Urinary bladder (tissue), 4 donors: ENCODE measurements at places on chromosomes 3 and 15. TPM values are rescaled to one million over a fixed set of nuclear protein-coding genes. Genes with fewer than 3 reads are reported as not detected.

DNA sequence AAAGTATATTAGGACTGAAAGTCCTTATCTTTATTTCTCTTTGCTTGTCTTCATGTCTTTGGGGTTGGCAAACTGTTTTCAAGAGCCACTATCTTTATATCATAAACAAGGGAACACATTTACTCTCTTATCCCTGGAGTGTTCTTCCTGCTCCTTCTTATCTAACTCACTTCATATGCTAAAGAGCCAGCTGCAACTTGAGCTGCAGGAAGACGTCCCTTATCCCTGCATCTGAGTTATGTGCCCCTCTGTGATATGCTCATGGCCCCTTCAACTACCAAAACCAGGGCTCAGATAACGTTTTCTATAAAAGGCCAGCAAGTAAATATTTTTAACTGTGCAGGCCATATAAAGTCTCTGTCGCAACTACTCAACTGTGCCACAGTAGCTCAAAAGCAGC, 137.0 kb upstream of the CRBN start:
- DNase-seq, result no peak

GRCh38 chr3:73683706-73684105, 59.0 kb upstream of the PDZRN3 start:
- DNase-seq, result no peak

- DNase-seq, result no peak
Measured at GRCh38 chr3:44555723-44556122, 730 bp downstream of the ZKSCAN7 start.

- DNase-seq, result no peak
Measured at GRCh38 chr3:112253301-112253971, 40.6 kb downstream of the SLC9C1 start.

DNA sequence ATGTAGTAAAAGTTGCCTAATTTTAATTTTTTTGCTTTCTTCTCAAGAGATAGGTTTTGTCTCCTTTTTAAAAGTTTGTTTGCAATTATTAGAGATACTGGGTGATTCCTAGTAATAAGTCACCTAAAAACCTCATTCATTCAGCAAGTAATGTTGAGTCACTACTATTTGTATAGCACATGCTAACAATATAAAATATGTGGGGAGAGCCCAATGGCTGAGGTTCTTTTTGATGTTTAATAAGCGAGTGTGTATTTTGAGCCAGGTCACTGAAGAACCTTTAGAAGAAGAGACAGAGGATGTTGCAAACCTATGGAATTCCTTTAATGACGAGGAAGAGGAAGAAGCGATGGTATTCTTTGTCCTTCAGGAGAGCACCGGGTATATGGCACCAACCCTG, 123.7 kb upstream of the CHRM5 start:
- no peak for DNase-seq

- no peak for DNase-seq
Measured at GRCh38 chr3:123292321-123293310, 90.9 kb downstream of the SEC22A start.

GRCh38 chr3:57421336-57421735, 122.8 kb downstream of the DNAH12 start:
- DNase-seq, result no peak

DNA sequence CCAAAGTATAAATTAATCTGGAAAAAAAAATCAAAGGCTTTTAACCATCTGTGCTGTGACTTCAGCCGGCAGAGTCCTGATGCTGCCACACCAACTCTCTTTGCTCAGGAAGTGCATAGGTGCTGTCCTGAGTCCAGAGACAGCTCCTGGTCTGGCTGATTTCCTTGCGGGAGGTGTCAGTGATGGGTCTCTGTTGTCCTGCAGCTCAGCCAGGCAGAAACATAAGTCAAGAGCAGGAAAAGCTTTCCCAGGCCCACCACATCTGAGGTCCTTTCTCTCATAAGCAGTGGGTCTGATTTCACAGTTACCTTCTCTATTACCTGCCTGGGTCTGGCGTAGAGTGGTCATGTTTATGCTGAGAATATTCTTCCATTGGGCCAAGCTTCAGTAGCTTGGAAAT, 19.4 kb downstream of the CHST2 start:
- DNase-seq, result no peak

DNA sequence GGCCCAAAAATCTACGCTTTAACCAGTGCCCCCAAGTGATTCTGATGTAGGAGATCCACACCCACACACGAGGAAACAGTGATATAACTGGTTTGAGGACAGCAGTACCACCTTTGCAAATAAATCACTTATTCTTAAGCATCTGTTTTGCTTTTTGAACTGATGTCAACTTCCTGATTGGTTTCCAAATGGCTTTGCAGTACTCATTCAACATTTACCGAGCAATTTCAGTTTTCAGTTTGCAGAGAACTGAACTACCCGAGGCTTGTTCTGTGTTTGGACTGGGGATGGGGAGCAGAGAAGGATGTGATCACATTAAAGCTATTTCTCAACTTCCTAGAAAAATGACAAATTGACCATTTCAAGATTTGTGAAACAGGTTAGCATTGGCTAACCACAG, 1.1 kb upstream of the GYG1 start:
- DNase-seq, result no peak

GRCh38 chr3:42118762-42119361, 27.7 kb downstream of the TRAK1 start:
- DNase-seq, result no peak

GRCh38 chr3:100533176-100533575, 40.8 kb downstream of the TMEM45A start:
- no peak for DNase-seq

- no peak for DNase-seq
Measured at GRCh38 chr15:50810128-50810527, 44.6 kb upstream of the SPPL2A start.

DNA sequence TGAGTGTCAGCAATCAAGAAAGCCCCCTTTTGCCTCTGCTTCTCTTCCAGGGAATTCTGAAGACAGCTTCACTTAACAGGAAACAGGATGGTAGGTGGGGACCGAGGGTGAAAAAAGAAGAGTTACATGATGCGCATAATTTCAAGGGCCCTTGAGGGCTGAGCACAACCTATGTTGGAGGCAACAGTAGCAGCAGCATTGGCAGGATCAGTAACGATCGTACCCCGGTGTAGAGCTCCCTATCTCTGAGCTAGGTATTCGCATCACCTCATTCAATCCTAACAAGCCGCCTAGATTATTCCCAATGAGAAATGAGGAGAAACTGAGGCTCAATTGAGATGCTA, 432 bp upstream of the RAD54L2 start:
- DNase-seq, result no peak

DNA sequence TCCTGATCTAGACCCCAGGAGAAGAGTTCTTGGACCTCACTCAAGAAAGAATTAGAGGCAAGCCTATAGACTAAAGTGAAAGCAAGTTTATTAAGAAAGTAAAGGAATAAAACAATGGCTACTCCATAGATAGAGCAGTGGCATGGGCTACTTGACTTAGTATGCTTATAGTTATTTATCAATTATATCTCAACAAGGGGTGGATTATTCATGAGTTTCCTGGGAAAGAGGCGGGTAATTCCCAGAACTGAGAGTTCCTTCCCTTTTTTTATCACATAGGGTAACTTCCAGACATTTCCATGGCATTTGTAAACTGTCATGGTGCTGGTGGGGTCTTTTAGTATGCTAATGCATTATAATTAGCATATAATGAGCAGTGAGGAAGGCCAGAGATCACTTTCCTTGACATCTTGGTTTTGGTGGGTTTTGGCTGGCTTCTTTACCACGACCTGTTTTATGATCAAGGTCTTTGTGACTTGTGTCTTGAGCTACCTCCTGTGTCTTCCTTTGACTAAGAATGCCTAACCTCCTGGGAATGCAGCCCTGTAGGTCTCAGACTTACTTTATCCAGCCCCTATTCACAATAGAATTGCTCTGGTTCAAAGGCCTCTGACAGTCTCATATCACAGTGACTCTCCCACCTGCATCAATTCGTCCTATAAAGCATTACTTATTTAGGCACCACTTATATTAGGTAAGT, 35.3 kb upstream of the PLSCR2 start:
- DNase-seq, result no peak

- DNase-seq, result no peak
Measured at GRCh38 chr15:95845862-95846515, 484.5 kb upstream of the NR2F2 start.

GRCh38 chr15:71812966-71813722, 2.8 kb downstream of the NR2E3 start:
- DNase-seq, result no peak

LHFPL4 gene
- total RNA-seq, result 0.58 TPM

AADAC gene
- total RNA-seq, result 0.69 TPM

MAP1A gene
- 14.3 TPM for total RNA-seq

PIK3R4 gene
- 36.1 TPM for total RNA-seq

DUOX1 gene
- 10.3 TPM for total RNA-seq

PLXNA1 gene
- 25.8 TPM for total RNA-seq

MYO5A gene
- total RNA-seq, result 29.5 TPM
